ENCODE measurements at places on chromosomes 12 and 14. TPM values are rescaled to one million over a fixed set of nuclear protein-coding genes. Genes with fewer than 3 reads are reported as not detected.

GRCh38 chr14:59190372-59190771 is 1.9 kb downstream of the DAAM1 start:
- DNase-seq = no peak

DNA sequence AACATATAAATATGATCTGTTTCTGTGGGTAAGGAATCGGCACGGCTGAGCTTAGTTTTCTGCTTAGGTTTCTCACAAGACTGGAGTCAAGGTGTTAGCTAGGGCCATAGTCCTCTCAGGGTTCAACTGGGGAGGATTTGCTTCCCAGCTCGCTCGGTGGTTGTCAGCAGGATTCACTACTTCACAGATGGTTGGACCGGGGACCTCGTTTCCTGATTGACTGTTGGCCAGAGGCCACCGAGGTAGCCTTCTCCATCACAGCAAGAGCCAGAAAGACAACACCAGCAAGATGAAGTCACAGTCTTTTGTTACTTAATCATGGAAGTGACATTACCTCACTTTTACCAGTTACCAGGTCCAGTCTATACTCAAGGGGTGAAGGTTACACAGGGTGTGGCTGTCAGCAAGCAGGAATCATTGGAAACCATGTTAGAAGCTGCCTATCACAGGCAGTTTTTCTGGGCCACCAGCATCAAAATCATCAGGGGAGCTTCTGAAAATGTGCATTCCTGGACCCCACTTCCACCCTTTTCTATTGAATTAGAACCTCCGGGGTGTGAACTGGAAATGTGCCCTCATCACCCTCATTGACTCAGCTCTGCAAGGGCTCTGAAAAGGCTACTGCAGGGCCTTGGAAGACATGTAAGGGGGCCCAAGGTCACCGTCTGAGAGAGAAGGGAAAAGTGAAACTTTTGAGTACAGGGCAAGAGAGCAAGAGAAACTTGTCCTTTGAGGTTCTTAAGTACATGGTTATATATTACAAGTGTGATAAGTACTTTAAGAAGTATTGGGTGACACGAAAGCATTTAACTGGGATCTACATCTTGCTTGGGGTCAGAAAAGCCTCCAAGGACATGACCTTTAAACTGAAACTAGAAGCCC is 10.9 kb downstream of the COPS7A start:
- DNase-seq = no peak

Gene RAD51AP1
- 1.7 TPM for polyA plus RNA-seq

DNA sequence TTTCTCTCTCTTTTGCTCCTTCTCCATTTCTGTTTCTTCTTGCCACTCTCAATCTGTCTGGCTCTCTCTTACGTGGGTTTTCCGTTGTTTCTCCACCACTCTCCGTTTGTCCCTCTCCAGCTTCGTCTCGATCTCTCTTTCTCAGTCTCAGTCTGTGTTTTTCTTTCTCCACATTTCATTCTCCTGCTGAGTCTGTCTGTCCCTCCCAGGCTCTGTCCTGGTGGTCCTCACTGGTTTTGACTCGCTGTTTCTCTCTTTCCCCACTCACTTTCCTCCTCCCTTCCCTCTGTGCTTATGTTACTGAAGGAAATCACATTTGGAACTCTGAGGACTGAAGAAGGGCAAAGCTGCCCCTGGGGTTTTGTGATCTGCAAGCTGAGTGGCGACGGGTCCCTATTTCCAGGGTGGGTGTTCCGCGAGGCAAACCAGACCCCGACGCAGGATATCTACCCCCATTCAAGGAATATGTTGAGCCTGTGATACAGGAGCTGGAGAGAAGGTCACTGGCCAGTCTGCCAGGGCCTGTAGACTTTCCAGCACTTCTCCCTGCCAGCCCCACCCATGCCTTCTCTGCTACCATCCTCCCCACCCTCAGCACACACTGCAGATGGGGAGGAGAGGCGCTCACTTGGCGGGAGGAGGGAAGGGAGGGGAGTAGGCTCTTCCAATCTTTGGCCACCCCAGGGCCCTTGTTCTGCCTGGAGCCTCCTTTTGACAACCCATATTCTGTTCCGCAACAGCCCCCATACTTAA is 102.7 kb upstream of the MAP1LC3B2 start:
- no peak for DNase-seq

Data from naive thymus-derived CD8-positive, alpha-beta T cell (primary cell).